Stimulated activated naive B cell treated with anti-CD40 and anti-IgM and Interleukin-4, amounts not matched to agents 10 μg/mL and 1 μg/mL and 100 μg/mL, for 72 hours (primary cell): ENCODE measurements at places on chromosomes 3 and 15.
A peak's percentile ranks its signal among the peaks of the same experiment; 100 is the strongest.

- no peaks in the 10 kb centered on the region for H3K36me3 ChIP-seq
- H3K4me3 ChIP-seq: no peak overlapping the region
- H3K27me3 ChIP-seq: no peaks in the 10 kb centered on the region
- no peaks in the 10 kb centered on the region for H3K4me1 ChIP-seq
- H3K27ac ChIP-seq: no peak overlapping the region
- DNase-seq: no peak
Measured at GRCh38 chr3:75218577-75218976, 445.6 kb upstream of the FRG2C start.

- no peaks in the 10 kb centered on the region for H3K36me3 ChIP-seq
- no peak overlapping the region for H3K27ac ChIP-seq
- DNase-seq: no peak
- H3K4me3 ChIP-seq: no peak overlapping the region
Measured at GRCh38 chr15:77630056-77630455, 2.7 kb downstream of the LINGO1 start.

GRCh38 chr3:195746751-195747150 lies 26.0 kb downstream of the MUC20 start:
- peak overlapping the region; percentile 65 for H3K27ac ChIP-seq
- peaks cover 20% of the 10 kb centered on the region for H3K4me1 ChIP-seq
- no peak for DNase-seq

GRCh38 chr3:58203541-58203940 lies 7.2 kb downstream of the DNASE1L3 start:
- no peak for DNase-seq
- peaks cover 12% of the 10 kb centered on the region for H3K36me3 ChIP-seq
- H3K27ac ChIP-seq: peak overlapping the region; percentile 81
- H3K4me1 ChIP-seq: peaks cover 69% of the 10 kb centered on the region
- no peaks in the 10 kb centered on the region for H3K27me3 ChIP-seq
- no peak overlapping the region for H3K4me3 ChIP-seq

DNA sequence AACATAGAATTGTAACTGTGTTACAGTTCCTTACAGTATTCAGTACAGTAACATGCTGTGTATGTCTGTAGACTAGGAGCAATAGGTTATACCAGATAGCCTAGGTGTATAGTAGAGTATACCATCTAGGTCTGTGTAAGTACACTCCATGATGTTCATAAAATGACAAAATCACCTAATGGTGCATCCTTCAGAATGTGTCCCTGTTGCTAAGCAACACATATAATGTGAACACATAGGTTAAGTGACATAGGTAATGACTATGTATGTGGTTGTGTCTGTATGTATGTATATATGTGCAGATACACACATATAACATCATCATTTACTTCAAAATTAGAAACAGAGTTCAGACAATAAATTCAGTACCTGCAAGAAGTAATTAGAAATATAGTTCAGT lies 146.8 kb upstream of the GAP43 start:
- H3K27me3 ChIP-seq: no peaks in the 10 kb centered on the region
- no peak overlapping the region for H3K27ac ChIP-seq
- no peak for DNase-seq
- H3K36me3 ChIP-seq: no peaks in the 10 kb centered on the region
